Stimulated activated CD4-positive, alpha-beta T cell treated with anti-CD3 and anti-CD28 coated beads, TNF-alpha, amount 100 ng/mL, for 4 hours (primary cell): ENCODE measurements at places on chromosomes 16 and 17.

DNA sequence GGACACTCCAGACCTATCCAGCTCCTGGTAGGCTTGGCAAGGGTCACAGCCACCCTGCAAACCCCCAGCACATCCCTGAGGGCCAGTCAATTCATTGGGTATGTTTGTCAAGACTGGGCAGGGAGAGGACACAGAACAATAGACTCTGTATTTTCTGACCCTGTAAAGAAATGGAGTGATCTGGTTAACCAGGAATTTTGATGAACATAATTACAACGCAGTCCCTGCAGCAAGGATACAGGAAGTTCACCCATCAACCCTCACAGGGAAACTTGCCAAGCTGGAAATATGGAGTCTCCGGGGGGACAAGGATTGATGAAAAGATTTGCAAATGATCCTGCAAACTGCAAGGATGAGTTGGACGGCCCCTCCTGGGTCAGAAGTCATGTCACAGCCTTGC is 126.1 kb upstream of the RCVRN start:
- no peak for DNase-seq

- no peak for DNase-seq
These were observed 94.0 kb downstream of the CMC2 start for GRCh38 chr16:80912651-80913050.

DNA sequence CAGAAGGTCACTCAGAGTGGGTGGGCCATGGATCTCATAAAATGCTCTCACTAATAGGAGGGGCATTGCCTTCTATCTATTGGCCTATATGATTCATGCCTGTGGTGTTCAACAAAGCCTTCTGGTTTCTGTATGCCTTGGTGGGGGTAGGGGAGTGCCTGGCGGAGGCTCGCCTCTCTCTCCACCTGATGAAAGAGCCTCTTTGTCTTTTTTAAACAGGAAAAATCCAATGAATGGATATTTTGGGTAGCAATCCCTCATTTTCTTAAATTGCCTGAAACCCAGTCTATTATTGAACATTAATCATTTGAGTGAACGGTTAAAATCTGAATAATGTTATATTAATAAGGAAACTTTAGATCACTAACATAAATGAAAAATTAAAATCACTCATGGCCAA is 90.6 kb downstream of the TOX3 start:
- no peak for DNase-seq

GRCh38 chr17:1947229-1947742 is 77.8 kb downstream of the RTN4RL1 start:
- DNase-seq = no peak
